ENCODE measurements at places on chromosomes 6 and 20.

- no peak for DNase-seq
Observed at GRCh38 chr6:1263850-1264377, 48.0 kb upstream of the FOXQ1 start.

DNA sequence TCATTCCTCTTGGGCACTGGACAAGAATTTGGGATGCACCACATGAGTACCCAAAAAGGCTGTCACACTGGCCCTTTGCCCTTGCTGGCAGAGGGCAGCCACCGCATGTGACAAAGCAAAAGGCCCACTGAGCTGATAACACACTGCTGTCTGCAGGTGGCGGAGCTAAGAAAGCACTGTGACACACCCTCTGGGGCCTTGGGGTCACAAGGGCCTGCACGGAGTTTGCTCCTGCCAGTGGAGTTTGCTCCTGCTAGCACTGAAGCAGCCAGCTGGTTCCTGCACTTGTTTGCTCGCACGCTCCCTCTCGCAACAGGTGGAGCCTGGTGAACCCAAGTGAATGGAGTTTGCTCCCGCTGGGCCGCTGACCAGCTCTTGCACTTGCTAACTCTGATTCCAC, 132.6 kb downstream of the LCA5 start:
- DNase-seq: no peak

GRCh38 chr6:42978487-42978838, 518 bp downstream of the PEX6 start:
- no peak for DNase-seq

GRCh38 chr6:82924799-82925535, 140.7 kb downstream of the UBE3D start:
- DNase-seq: no peak

GRCh38 chr6:116010386-116010785, 50.3 kb downstream of the FRK start:
- no peak for DNase-seq

DNA sequence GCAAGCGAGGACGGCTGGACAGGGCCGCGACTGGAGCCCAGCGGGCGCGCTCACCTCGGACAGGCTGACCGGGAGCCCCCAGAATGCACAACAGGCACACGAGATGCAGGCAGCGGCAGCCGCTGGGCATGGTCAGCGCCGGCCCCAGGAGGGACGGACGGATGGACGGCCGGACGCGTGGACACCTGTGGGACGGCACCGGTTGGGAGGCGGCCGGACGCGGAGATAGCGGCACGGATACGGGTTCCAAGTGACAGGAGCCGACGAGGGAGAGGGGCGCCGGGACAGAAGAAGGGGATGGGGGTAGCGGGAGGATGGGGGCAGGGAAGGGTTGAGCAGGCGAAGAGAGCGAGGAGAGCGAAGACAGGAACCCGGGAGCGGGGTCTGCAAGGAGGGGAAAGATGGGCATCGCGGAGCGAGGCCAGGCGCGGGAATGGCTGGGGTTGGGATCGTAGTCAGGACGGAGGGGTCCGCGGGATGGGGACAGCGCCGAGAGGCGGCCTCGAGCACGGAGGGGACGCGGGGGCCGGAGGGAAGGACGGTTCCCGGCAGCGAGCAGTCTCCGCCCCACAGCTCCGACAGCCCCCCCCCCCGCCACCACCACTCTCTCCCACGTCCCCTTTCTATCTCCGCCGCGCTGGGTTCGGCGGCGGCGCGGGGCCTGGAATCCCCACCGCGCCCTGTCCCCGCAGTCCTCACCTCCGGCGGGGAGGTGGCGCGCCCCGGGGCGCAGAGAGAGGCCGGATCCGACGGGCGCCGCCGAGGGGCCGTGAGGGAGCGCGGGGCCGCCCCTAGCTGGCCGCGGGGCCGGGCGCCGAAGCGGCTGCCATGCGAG, 435 bp downstream of the DLK2 start:
- no peak for DNase-seq

DNA sequence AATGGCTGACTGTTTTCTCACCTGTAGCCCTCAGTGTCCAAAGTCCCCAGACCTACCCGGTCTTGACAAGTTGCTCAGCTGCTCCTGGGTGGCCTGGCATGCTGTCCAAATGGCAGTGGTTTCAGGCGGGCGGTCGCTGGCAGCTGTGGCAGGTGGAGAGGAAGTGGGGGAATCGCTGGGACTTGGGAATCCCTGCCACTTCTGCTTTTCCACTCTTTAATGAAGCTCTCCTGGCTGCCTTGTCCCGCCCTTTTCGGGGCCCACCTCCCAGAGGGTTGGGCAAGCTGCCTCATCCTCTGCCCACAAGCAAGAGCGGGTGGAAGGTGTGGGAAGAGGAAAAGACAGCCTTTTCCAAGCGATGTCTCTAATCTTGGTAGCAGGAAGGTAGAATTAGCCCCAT, at the start of gene OCSTAMP:
TSS of gene OCSTAMP (minus strand) at position 194 of the 400 bp plus-strand sequence. CDS start at position 100, 94 bp downstream.
- no peak for DNase-seq

DNA sequence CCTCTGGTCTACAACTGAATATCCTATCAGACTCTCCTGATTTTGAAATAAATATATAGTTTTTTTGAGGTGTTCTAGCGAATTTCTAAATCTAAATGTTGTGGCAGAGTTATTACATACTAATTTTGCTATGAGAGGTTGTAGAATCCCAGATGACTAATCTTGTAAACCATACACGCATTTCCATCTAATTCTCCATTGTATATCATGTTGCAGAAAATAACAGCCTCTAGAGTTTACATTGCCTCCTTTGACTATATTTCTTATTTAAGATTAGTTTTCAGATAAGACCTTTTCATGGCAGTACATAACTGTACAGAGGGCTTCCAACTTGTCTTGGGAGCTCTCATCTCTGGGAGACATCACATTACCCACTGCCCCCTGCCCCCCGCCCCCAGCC, 22.9 kb downstream of the PTPN1 start:
- DNase-seq: no peak
